ENCODE measurements at places on chromosomes 1 and 21. TPM values are rescaled to one million over a fixed set of nuclear protein-coding genes. Genes with fewer than 3 reads are reported as not detected.

PDE9A gene
- total RNA-seq = 8.2 TPM

DNA sequence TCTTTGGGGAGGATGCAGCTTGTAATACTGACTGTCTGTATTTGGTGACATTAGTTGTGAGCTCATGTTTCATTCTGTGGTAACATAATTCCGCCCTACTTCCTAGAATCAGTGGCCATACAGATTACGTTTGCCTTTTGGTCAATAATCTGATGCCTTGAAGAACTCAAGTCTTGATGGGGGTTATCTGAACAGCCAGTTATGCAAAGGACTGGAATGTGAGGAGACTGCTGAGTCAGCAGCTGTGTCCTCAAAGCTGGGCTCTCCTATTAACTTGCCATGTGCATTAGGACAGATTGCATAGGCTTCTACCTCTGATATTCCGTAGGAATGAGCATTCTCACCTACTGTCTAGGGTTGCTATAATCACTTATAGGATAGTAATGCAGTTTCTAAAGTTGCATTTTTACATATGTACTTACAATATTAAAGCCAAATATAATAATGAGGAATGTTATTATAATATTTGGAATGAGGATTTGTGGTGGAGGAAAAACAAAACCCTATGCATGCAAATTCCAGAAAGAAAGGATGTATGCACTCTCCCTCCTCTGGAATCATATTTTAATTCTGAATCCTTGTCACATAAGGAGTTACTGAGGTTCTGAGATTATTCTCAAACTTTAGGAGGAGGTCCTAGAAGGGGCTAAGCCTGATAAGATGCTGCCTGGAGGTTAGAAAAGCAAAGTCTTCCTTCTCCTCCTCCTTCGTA lies 116.0 kb downstream of the NOS1AP start:
- no peak for DNase-seq

GRCh38 chr1:28954126-28954726 lies 39.9 kb downstream of the EPB41 start:
- no peak for DNase-seq

DNA sequence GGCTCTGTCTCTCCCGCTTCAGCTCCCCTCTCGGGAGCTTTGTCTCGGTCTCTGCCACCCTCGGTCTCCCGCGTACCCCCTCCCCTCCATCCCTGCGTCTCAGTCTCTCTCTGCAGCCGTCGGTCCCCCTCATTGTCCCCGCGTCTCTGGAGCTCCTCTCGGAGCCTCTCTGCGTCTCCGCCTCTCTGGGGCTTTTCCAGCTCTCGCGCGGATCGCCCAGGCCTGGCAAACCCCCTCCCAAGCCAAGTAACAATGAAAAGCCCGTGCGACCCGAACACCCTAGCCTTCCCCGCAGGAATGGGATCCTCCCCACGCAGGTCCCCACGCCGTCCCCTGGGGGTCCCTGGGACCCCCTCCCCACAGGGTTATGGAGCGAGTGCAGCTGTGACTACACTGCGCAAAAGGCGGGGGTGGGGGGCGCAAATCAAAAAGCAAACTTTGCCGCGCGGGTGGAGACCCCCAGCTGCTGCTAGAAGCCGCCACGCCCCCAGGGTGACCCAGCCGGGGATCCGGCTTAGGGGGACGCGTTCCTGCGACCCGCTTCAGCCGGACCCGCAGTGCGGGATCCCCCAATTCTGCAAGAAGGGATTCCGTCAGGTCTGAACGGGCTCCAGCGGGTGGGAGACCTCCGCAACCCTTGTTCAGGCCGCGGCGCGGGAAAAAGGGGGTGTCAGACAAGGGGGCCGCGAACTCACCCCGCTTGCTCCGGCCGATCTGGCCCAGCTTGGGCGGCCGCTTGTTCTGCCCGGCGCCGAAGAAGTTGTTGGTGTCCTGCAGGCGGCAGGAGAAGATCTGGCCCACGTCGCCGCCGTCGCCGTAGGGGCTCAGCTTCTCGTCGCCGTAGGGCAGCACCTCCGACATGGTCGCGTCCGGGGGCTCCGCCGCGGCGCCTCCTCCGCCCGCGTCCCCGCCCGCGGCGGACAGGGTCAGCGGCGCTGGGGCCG lies 1.2 kb downstream of the CAMK2N1 start:
- no peak for DNase-seq

Measured in thymus (tissue), 14 donors.